ENCODE measurements at places on chromosomes 2 and 18. TPM values are rescaled to one million over a fixed set of nuclear protein-coding genes. Genes with fewer than 3 reads are reported as not detected.

The GAD1 gene
- total RNA-seq, result 0.44 TPM

The MOB1A gene
- total RNA-seq, result 60.5 TPM

The INHA gene
- not detected for total RNA-seq

The MATN3 gene
- 0.32 TPM for total RNA-seq

The HSBP1L1 gene
- total RNA-seq, result not detected

Data from glutamatergic neuron (in vitro differentiated cells).